ENCODE measurements at places on chromosomes 4 and X.

GRCh38 chr4:81804849-81805248 lies 333.1 kb upstream of the RASGEF1B start:
- DNase-seq, result no peak

DNA sequence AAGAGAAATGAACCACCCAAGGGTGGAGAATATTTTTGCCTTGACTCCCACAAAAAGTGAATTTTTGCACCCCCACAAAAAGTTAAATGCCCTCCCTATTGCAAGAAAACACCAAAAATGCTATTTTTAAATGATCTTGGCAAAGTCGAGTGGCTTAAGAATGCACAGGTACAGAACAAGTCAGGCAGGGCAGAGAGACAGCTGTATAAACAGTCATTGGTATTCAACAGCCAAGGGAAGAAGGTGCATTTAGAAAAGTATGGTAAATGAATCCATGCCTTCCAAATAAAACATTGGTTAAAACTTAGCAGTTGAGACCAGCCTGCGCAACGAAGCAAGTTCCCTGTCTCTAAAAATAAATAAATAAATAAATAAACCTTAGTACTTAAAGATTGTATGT lies 169.3 kb downstream of the CHIC2 start:
- DNase-seq, result no peak

GRCh38 chr4:11843927-11844326 lies 415.2 kb upstream of the HS3ST1 start:
- no peak for DNase-seq

DNA sequence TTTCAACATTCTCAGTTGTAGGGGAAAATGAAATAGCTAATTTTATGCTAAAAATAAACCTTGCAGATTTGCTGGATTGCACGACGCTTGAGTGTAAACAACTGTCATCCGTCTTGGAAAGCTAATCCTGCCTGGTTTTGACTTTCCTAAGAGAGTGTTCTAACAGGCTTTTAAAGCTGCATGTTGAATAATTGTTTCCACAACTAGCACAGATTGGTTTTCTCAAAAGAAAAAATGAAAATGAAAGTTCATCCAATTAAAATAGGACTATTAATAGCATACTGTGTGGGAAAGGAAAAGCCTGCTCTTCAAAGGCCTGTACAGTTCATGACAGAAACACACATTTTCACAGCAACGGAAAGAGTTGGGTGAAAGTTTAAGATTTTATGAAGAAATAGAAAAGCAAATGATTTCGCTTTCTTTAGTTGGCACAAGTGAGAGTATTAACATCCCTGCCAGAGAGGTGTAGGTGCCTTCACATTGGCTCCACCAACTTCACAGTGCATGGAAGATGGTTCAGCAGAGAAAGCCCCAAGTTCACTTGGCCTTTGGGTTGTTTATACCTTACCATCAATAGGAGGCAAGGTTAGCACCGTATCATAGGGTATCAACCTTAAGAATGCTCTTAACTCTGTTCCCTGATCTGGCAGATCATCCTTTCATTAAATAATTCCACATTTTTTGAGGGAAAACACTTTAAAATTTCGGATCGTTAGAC lies 140.0 kb upstream of the GUCY1A1 start:
- no peak for DNase-seq

DNA sequence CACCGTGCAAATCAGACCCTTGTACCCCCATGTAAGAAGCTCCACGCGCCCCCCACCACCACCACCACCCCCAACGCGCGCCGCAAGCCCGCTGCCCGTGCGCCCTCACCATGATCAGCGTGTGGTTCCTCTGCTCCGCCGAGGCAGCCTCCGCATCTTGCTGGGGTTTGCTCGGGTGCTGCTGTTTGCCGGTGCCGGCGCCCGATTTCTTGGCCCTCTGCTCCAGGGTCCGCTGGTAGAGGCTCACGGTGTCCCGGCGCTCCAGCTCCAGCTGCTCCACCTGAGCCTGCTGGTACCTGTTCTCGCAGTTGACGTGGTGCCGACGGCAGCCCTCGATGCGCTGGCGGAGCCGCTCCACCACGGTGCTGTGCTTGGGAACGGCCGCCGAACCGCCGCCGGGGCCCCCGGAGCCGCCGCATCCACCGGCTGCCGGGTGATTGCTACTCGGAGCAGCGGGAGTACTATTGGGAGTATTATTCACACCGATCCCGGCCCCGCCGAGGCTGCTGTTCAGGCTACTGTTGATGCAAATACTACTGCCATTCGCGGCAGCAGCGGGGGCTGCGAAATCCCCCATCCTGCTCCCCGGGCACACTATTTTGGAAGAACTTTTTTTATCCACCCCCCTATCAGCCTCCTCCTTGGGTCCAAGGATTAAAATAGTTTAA lies 1.1 kb downstream of the MAML3 start:
- peak; percentile 23 for DNase-seq

GRCh38 chrX:418927-419729 lies 32.4 kb upstream of the PPP2R3B start:
- no peak for DNase-seq

GRCh38 chrX:47572773-47573340 lies 9.4 kb upstream of the TIMP1 start:
- DNase-seq, result no peak

GRCh38 chr4:96073461-96073860 lies 233.6 kb downstream of the PDHA2 start:
- DNase-seq, result no peak

DNA sequence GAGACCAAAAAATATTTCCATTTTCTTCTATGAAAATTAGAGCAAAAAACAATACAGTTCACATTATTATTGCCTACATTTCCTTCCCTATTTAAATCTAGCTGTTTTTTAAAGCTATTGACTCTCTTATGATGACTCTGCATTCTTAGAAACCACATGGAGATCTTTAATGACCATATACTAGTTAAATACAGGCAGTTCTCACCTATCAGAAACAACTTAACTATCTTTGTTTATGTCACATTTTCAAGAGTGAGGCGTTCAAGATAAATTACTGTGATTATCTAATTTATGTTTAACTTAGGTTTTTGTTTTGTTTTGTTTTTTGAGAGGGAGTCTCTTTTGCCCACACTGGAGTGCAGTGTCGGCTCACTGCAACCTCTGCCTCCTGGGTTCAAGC lies 3.0 kb downstream of the CISD2 start:
- no peak for DNase-seq

DNA sequence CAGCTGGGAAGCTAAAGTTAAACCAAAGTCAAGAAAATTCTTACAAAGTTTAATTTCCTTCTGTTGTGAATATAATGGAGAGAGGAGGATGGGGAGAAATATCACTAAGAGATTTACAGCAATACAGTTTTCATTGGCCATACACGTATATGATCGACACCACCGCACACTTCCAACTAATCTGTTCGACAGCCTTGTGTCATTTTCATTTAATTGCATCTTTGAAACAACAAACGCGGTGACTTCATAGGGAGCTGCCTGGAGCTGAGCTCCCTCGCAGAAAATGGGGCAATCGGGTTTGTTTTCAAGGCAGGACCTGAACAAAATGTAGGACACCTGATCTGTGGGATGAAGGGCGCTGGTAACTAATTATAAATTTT lies 1.3 kb downstream of the PTPN13 start:
- no peak for DNase-seq

DNA sequence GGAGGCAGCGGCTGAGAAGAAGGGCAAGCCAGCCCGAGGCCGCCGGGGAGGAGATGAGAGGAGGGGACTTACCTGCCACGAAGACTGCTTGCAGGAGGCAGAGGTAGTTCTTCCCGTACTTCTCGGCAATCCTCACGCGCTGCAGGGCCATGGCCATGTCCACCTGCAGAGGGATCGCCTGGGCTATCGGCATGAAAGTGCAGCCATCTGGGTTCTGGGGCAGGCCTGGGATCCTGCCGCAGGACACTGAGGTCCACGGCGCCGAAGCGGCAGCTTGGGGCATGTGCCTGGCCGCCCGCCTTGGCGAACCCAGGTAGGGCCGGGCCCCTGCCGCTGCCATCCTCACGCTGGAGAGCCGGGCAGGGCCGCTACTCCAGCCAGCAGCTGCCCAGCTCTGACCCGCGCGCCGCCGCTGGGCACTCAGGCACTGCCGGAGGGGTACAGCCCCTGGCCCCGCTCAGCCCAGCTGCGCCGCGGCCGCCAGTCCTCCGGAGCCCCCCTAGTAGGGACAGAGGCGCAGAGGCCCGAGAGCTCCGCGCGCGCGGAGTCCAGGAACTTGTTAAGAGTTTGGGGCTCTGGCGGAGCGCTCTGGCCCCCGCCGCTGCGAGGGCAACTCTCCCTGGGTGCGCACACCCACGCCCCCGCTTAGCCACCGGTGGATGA lies 16.0 kb downstream of the MCF2 start:
- no peak for DNase-seq

- no peak for DNase-seq
Measured at GRCh38 chr4:69859140-69859685, 732 bp downstream of the SULT1E1 start.

DNA sequence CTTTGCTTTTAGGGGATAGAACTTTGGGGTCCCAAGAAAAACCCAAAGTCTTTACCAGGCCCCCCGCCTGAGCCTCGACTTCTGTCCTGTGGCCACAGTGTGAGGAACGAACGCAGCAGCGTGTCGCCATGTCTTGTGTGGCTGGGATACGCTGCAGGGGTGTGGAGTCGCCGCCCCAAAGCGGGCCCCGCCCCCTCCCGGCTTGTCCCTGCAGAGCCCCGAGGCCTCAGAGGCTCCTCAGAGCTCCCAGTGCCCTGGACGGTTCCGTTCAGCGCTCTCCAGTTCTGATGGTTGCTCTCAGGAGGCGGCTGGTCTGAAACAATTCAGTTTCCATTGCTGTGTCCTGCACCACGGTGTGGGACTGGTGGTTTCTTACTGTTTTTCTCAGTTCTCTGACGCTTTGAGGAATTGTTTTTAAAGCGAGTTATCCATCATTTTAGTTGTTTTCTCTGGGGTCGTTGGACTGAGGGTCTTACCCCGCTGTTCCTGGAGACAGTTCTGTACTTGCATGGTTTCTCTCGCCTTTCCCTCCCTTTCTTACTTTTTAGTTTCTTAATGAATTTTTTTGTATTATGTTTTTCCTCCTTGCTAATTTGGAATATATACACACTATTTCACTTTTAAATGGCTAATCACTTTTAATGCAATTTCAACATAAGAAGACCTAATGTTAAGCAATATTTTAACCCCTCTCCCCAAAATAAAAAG lies 1.6 kb upstream of the IDUA start:
- DNase-seq, result no peak

- DNase-seq, result no peak
Measured at GRCh38 chr4:149718500-149718899, 97.1 kb downstream of the IQCM start.

GRCh38 chrX:63932006-63932405 lies 147.0 kb upstream of the ARHGEF9 start:
- no peak for DNase-seq

DNA sequence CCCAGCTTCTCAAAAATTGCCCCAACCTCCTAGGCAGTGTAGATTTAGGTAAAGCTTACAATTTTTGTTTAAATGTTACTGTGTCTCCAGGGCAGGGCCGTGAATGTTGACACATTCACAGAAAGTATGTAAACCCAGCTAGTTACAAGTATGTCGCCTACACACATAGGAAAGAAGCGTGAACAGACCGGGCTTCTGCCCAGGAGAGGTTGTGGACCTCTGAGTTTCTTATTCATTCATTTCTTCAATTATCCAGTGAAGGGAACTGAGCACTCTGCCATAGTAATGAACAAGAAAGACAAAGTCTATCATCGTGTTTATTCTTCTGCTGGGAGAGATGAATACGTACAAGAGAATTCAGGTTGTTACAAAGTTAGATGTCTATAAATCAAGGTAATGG lies 93.2 kb downstream of the TRIML1 start:
- no peak for DNase-seq

GRCh38 chr4:57156242-57156990 lies 46.2 kb upstream of the IGFBP7 start:
- DNase-seq, result no peak

DNA sequence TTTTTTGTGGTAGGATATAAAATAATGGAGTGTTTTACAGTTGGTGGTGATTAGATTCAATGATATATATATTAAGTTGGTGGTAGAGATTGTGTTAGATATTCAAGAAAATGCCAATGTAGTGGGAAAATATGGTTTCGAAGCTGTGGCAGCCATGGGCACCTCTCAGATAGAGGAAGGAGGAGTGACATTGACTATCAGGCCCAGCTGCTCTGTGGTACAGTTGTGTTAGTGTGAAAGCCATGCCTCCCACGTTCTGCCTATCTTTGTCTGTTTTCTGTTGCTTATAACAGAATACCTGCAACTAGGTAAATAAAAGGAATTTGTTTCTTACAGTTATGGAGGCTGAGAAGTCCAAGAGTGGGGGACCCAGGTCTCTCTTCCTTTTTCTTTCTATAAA lies 101.9 kb downstream of the ARHGAP10 start:
- no peak for DNase-seq

- no peak for DNase-seq
Measured at GRCh38 chr4:153570228-153570973, 104.2 kb downstream of the TMEM131L start.

- DNase-seq, result no peak
Measured at GRCh38 chr4:87025023-87025613, 90.3 kb downstream of the AFF1 start.

DNA sequence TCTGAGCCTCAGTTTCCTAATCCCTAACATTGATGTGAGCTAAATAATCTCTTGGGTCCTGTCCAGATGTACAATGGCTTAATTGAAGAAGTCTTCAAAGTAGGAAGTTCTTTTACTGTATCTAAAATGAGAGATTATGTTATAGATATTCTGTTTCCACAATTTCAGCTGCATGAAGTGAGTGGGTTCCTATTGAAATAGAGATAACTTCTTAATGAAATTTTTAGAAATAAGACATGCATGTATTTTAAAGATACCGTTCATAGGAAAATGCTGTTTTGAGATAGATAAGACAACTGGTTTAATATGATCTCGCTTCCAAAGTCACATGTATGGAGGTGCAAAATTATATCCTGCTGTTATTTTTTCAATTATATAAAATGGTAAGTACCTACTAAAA lies 71.9 kb downstream of the CLDN22 start:
- DNase-seq, result no peak

- DNase-seq, result no peak
Measured at GRCh38 chrX:136899221-136899620, 18.7 kb upstream of the RBMX start.

- no peak for DNase-seq
Measured at GRCh38 chrX:120140293-120140981, 18.0 kb upstream of the RHOXF2 start.

DNA sequence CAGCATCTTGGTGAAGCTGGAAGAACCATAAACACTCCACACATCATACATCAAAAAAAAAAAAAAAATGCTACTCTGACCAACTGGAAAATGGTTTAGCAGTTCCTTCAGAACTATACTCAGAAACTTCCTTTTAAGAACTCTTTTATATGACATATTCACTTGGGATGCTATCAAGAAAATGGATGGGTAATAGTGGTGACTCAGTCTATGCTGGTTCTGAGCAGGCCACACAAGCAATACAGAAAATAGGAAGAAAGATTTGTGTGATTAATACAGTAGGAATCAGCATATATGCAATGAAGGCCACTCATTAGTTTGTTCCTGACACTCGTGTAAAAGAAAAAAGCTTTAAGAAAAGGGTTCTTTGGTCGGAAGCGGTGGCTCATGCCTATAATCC lies 123.5 kb upstream of the FAT4 start:
- no peak for DNase-seq

- no peak for DNase-seq
Measured at GRCh38 chr4:74206088-74206825, 48.3 kb downstream of the MTHFD2L start.

GRCh38 chrX:27598312-27598711 lies 8.2 kb downstream of the DCAF8L2 start:
- DNase-seq, result no peak

GRCh38 chr4:89099471-89099870 lies 11.9 kb upstream of the TIGD2 start:
- DNase-seq, result no peak

- DNase-seq, result no peak
Measured at GRCh38 chr4:118729287-118730286, 44.4 kb downstream of the METTL14 start.

GRCh38 chr4:70734971-70735370 lies 13.2 kb downstream of the RUFY3 start:
- DNase-seq, result no peak

All from activated CD8-positive, alpha-beta memory T cell treated with anti-CD3 and anti-CD28 coated beads for 1 hour (primary cell).